Common myeloid progenitor, CD34-positive (primary cell): ENCODE measurements at places on chromosomes 3 and 15.

GRCh38 chr3:157249606-157250005, 89.7 kb upstream of the CCNL1 start:
- DNase-seq: no peak

DNA sequence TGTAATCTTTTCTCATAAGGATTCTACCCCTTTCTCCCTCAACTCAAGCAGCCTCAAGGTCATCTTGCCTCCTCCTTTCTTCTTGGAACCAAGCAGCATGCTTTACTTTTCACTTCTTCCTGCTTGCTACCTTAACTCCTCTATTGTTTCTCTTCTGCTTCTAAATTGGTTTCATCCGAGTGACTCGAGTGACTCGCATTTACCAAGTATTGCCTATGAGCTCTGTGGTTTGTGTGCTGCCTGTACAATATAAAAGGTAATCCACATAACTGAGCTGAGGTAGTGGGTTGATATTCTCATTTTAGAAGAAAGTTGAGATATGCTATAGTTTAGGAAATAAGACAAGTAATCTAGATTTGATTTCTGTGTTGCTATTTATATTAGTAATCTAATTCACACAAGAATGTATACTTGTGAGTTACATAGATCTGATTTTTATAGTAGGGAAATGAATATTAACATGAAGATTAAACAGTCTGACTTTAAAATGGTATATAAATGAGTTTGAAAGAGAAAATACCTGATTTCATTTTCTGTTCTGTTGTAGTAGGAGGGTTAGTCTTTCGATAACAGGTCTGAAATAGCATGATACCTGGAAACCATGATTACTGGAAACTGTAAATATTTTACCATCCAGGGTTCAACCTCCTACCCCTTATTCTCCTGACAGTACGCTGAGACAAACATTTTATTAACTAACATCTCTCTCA, 5.5 kb downstream of the HHLA2 start:
- DNase-seq: no peak

- peak; percentile 44 for DNase-seq
Measured at GRCh38 chr15:33132722-33133345, 61.7 kb downstream of the FMN1 start.

- DNase-seq: peak; percentile 20
Measured at GRCh38 chr15:98983334-98983733, 24.3 kb downstream of the PGPEP1L start.

- peak; percentile 20 for DNase-seq
Measured at GRCh38 chr3:149736175-149736952, 15.9 kb downstream of the COMMD2 start.

DNA sequence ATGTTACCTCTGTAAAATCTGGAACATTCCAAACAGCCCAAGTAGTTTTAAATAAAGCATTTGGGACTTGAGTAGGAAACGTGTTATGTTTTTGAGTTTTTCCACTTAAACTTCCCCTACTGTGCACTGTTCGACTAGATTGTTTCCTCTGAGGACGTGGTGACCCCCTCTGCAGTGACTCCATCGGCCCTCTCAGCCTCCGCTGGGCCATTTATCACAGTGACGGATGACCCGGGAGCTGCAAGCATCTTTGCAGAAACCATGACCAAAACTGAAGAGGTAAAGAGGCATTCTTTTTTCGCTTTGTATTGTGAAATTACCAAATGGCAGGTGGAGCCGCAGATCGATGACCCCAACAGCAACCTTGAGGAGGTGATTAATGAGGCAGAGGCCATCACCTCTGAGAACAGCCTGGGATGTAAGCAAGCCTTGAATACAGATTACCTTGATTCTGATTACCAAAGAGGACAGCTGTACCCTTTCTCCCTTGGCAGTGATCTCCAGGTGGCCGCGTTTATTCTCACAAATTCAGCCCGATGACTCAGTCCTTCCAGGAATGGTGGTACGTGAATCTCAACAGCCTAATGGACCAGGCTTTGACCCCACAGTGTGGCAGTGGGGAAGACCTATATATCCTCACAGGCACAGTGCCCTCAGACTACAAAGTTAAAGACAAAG, 79.1 kb upstream of the FAN1 start:
- DNase-seq: no peak

DNA sequence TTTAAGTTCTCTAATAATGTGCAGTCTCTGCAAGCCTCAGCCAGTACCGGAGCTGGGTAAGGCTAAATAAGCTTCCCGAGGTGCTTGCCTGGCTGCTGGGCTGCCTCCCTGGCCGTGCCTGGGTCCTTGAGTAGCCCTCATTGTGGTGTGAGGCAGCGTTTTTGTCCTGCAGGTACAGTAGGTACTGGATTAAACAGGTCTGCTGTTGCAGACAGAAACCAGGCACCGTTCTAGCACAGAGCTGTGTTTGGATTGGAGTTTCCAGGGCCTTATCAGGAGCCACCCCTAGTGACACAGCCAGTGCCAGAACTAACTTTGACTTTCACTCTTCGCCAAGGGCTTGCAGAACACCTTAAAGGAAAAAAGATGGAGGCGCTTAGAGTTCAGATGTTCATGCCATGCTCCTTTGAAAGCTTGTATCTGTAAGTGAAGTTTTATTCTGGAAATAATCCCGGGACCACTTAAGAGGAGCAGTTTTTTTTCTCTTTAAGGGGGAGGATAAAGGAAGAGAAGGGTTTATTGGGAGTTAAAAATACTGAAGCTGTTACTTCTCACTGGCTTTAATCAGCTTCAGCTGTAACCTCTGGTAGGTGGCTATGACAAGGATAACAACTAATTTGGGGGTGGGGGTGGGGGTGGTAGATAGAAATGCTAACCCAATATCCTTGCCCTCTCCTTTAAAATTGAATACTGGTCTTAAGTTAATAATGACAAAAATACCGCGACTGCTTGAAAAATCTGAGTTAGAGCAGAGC, 126.8 kb downstream of the MITF start:
- no peak for DNase-seq

DNA sequence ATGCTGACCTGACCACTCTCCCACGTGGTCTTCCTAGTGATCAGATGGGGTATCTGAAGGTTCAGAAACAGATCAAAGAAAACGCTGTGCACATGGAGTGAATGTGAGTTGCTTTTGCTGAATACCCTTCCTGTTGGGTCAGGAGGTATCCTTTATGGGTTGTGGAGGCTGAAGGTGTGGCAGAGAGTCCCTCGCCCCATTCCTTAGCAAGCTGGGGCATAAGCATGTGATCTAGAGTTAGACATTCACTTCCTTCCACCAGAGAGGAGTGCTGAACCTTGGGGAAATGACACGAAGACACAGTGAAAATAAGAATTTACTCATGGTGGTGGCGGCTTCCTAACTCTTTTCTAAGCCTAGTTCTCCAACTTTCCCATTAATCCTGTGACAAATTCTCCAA, 27.8 kb upstream of the SPTBN5 start:
- DNase-seq: no peak

DNA sequence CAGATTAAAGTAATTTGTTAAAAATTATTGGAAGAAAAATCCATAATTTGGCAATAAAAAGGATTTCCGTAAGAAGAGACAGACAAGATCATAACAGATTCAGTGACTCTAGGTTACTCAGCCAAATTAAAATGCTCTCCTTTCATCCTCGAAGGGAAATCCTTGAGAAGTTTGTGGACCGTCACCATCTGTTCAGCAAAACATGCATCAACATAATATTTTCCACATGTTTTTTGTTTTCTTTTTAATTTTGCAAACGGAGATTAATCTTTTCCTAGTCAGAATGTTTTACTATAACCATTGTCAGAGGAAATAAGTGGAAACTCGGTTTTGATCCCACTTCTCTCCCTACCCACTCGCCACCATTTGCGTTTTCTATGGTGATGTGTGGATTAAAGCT, 128.3 kb downstream of the TMCO5A start:
- DNase-seq: no peak

GRCh38 chr3:197212290-197212689, 86.1 kb downstream of the DLG1 start:
- no peak for DNase-seq

GRCh38 chr3:111031538-111031937, 40.1 kb upstream of the NECTIN3 start:
- DNase-seq: no peak

DNA sequence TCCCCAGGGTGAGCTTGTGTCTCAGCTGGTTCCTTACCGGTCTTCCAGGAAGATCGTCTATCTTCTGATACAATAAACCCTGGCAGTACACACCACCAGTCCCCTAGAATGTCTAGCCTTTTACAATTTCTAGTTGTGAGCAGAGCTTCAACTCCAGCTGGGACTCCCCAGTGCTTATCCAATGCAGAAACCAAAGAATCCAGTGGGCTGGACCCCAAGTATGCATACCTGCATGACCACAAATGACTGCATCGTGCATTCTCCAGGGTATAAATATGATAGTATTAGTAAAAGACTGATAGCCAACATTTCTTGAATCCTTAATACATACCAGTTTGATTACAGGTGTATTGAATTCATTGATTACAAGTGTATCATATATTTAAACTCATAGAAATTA, 176.0 kb downstream of the SATB1 start:
- DNase-seq: no peak

DNA sequence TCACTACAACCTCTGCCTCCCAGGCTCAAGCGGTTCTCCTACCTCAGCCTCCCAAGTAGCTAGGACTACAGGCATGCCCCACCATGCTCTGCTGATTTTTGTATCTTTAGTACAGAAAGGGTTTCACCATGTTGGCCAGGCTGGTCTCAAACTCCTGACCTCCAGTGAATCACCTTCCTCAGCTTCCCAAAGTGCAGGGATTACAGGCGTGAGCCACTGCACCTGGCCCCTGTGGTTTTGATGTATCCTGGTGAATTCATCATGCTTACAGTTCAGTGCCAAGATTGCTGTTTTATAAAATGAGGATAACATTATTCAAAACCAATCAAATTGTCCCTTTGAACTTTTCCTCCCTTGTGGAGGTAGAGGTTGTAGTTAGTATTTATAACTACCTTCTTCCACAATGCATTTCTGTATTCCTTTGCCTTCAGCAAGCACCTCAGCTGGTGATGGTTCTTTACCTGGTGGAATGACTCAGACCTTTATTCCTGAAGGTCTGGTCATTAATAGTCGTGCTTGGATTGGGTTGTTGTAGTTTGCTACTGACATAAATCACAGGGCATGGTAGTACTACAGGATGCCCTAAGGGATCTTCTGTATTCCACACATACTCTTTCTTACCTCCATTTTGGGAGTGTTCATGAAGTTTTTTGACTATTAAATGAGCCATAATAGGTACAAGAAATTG, 76.9 kb downstream of the UBP1 start:
- DNase-seq: no peak

DNA sequence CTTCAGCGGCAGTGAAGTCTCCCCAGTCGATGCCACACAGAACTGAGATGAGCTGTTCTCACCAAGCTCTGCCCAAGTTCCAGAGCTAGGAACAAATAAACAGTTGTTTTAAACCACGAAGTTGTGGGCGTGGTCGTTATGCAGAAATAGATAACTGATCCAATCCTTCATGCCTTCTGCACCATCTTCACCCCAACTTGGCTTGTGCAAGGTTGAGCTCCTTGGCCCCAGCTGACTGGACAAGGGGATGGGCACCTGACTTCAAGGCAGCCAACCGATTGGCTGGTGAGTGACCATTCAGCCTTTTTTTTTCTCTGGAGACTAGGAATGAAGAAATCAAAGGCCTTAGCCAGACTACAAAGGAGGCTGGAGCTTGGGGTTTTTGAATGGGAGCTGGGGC, 23.9 kb downstream of the LINGO1 start:
- DNase-seq: no peak

GRCh38 chr3:4853749-4854140, 125.5 kb upstream of the BHLHE40 start:
- no peak for DNase-seq

DNA sequence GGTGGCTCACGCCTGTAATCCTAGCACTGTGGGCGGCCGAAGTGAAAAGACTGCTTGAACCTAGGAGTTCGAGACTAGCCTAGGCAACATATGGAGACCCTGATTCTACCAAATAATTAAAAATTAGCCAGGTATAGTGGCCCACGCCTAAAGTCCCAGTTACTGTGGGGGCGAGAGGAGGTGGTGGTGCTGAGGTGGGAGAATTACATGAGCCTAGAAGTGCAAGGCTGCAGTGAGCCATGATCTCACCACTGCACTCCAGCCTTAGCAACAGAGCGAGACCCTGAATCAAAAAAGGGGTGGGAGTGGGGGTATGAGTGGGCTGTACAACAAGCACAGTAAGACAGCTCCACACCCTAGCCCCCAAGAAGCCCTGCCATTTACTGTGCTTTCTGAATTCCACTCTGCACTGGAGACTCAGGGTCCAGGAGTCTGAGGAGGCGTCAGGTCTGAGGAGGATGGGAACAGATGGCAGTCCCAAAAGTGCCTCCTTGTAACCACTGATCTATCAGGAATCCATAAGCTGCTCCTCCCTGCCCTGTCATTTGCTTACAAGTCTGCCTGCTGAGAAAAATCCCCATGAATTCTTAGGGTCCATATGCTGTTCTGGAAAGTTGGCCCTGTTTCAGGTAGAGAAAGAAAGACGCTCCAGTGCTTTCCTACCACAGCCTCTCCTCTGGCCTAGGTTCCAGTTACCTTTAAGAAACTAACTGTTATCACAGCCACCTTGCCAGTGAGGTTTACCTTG, 171.1 kb downstream of the MAGI1 start:
- no peak for DNase-seq

GRCh38 chr3:166123576-166123975, 286.4 kb upstream of the BCHE start:
- no peak for DNase-seq

DNA sequence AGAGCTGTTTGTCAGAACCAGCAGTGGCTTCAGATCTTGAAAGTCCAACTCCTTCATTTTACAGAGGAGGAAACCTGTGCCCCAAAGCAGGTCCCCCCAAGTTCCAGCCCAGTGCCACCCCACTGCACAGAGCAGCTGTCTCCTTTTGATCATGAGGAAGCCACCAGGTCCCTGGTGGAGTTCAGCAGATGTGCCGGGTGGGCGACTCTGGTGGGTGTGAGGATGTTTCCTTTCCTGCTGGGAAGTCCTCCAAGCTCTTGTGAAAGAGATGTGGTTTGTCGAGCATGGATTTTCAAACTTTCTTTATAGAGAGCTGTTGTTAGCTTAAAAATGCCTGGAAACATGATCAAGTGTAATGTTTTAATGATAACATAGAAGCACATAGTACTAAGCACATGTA, 52.0 kb downstream of the SMAD3 start:
- no peak for DNase-seq

DNA sequence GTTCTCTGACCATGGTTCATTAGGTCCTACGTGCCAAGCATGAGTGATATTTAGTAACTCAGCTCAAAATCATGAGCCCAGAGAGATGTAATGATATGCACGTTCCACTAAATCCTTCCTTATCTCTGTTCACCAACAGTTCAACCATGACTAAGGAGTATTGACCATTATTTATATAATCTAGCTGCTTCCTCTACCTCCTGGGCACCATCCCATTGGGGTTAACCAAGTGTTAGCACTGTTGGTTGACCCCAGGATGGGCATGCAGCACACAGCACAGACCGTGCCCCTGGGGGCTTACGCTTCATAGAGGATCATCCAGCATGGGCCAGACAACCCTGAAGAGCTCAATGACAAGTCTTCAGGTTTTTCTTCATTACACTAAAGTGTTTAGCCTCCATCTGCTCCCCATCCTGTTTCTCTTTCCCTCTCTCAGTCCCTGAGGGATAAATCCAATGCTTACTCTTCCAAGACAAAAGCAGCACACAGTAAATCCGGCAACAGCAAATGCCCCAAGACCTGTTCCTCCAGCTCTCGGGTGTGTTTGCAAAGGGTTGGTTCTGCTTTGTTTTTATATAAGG, 10.4 kb downstream of the FAM174B start:
- no peak for DNase-seq

- DNase-seq: no peak
Measured at GRCh38 chr3:52615166-52615565, 70.5 kb downstream of the PBRM1 start.

- DNase-seq: no peak
Measured at GRCh38 chr3:69226071-69226470, 103.7 kb upstream of the LMOD3 start.

GRCh38 chr3:78861156-78861555, 906.6 kb downstream of the ROBO1 start:
- DNase-seq: no peak
